Ureter (tissue), 1 donor: ENCODE measurements at places on chromosomes 7 and 10.

- DNase-seq, result no peak
Measured at GRCh38 chr10:5453749-5454489, 41.6 kb downstream of the NET1 start.

DNA sequence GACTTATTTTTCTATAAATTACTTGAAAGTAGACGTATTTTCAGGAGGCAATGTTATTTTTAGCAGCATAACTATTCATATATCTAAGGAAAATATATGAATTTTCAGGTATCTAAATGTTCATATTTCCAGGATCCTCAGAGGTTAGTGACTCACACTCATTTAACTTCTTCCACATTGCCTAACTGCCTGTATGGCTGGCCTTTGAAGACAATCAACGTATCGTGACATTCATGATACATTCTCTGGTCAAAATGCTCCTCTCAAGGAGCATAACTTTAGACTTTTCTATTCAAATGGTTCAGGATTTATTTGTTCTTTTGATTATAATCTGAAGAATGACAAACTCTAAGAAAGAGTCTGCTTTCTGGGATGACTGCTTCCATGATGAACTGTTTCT lies 89.3 kb downstream of the SEMA3C start:
- no peak for DNase-seq

GRCh38 chr7:105691680-105692564 lies 110.6 kb upstream of the EFCAB10 start:
- DNase-seq, result peak; percentile 83

DNA sequence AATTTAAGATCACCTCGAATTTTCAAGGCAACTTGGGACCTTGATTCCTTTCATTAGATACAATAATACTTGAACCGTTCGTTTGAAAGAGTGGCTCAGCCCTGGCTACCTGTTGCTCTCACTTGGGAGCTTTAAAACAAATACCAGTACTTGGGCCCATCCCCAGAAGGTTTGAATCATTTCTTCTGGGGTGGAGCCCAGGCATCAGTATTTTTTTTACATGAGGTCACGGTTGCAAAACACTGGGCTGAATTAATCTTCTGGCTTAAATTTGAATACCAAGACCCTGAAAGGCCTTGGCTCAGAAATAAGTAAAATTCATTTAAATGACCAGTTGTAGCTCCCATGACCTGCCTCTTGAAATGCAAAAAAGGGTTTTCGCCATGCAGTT lies 214.9 kb downstream of the CREB5 start:
- DNase-seq, result no peak

- DNase-seq, result no peak
Measured at GRCh38 chr10:17790651-17791050, 18.5 kb upstream of the MRC1 start.

DNA sequence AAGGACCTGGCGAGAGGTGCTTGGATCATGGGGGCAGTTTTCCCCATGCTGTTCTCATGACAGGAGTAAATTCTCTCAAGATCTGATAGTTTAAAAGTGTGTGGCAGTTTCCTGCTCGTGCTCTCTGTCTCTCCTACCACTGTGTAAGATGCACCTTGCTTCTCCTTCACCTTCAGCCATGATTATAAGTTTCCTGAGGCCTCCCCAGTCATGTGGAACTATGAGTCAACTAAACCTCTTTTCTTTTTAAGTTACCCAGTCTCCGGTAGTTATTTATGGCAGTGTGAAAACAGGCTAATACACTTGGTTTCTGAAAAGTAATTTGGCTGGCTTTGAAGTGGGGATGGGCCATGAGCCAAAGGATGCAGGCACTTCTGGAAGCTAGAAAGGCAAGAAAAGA lies 268.0 kb upstream of the KAT6B start:
- no peak for DNase-seq

GRCh38 chr7:143013893-143014292 lies 13.0 kb downstream of the OR9A2 start:
- DNase-seq, result no peak

DNA sequence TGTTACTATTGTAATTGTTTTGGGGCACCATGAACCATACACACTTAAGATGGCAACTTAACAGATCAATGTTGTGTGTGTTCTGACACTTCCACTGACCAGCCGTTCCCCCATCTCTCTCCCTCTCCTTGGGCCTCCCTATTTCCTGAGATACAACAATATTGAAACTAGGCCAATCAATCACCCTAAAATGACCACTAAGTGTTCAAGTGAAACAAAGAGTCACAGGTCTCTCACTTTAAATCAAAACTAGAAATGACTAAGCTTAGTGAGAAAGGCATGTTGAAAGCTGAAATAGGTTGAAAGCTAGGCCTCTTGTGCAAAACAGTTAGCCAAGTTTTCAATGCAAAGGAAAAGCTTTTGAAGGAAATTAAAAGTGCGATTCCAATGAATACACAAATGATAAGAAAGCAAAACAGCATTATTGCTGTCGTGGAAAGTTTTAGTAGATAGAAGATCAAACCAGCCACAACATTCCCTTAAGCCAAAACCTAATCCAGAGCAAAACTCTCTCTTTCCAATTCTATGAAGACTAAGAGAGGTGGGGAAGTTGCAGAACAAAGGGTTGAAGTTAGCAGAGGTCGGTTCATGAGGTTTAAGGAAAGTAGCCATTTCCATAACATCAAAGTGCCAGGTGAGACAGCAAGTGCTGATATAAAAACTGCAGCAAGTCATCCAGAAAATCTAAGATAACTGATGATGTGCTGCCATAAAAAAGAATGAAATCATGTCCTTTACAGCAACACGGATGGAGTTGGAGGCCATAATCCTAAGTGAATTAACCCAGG lies 90.6 kb downstream of the MTPN start:
- no peak for DNase-seq

GRCh38 chr10:22343731-22344130 lies 1.6 kb upstream of the SPAG6 start:
- no peak for DNase-seq

- DNase-seq, result no peak
Measured at GRCh38 chr10:21732067-21732772, 198.2 kb downstream of the MLLT10 start.

- no peak for DNase-seq
Measured at GRCh38 chr7:97421307-97421930, 303.9 kb downstream of the SDHAF3 start.

DNA sequence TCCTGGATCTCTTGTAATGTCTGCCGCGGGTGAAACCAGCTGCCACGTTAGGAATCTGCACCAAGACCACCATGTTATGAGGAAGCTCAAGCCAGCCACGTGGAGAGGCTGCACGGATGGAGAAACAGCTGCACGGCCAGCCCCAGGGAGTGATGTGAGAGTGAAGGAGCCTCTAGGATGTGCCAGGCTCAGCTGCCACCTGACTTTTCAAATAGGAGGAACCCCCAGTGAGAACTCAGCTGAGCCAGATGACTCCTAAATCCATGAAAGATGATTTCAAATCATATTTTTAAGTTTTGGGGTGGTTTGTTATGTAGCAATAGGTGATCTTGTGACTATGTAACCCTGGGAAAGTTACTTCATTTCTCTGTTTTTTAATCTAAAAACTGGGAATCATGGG lies 71.7 kb downstream of the PRKAG2 start:
- no peak for DNase-seq

DNA sequence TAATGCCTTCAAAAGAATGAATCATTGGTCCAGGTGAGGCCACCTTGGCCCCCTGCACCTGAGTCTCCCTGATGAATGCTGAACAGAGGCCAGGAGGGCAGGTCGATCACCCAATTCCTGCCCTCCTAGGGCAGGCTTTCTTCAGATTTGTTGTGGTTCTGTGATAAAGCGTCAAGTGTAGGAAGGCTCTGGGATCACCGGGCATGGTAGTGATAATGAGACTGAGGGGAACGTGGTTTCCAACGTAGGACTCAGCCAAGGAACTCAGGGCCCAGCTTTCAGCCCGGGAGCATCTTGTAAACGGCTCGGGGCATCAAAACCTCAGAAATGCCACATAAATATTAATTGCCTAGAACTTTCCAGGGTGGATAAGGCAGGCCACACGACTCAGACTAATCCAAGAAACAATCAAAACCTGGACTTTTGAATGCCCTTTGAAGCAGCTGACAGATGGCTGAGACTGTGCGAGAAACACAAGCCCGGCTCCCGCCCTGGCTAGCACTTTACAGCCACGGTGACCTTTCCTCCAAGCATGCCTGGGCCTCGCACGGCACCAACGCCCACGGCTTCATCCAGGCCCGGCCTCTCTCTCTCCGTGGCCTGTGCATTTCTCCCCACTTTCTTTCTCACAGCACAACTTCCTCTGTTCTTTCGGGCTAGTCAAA lies 239.3 kb upstream of the GRB10 start:
- peak; percentile 48 for DNase-seq
